GM10248 (cell line): ENCODE measurements at places on chromosomes 3 and 15.

- no peak for DNase-seq
These were observed 136.9 kb downstream of the PCCB start for GRCh38 chr3:136387031-136387430.

DNA sequence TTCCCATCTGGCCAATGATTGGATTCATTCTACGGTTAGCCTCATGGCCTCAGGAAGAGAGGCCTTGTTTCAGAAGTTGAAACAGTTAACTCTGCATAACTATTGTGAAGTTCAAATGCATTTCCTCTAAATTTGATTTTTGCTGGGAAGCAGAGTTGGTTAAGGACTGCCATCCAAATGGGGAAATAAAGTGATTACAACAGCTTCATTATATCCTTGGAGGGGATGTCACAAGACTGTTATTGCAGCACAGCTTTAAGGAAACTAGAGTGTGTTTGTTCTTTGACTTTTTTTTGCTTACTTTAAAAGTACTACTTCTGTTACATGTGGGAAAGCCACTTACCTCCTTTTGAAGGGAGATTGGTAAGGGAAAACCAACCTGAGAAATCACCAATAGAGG is 164.8 kb downstream of the AKAP13 start:
- DNase-seq: no peak

DNA sequence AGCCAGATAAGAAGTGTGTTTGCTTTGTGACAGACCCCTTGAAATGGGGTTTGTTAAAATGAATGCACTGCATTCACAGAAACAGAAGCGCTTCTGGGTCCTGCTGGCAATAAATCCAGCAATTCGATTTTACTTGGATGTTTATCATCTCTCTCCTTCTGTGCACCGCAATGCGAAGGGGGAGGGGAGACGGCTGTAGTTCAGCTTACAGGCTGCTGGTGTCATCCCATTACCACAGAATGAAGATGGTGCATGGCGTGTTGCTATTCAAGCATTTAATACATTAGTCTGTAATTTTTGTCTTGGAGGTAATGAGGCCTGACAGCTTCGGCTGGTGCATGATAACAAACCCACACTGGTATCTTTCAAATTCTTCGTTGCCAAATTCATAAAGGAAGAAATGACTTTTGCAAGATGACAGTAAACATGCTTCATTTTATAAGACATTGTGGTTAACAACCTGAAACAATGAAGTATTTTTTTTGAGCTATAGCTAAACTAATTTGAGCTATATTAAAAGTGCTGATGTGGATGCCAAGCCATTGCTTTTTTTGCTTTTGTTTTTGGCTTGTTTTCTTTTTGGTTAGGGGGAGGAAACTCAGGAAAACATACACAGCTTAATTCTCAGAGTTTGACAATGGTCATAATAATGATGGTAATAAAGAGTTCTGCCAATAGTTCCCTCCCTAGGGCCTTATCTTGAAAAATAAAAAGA is 418.3 kb downstream of the OTOL1 start:
- no peak for DNase-seq

DNA sequence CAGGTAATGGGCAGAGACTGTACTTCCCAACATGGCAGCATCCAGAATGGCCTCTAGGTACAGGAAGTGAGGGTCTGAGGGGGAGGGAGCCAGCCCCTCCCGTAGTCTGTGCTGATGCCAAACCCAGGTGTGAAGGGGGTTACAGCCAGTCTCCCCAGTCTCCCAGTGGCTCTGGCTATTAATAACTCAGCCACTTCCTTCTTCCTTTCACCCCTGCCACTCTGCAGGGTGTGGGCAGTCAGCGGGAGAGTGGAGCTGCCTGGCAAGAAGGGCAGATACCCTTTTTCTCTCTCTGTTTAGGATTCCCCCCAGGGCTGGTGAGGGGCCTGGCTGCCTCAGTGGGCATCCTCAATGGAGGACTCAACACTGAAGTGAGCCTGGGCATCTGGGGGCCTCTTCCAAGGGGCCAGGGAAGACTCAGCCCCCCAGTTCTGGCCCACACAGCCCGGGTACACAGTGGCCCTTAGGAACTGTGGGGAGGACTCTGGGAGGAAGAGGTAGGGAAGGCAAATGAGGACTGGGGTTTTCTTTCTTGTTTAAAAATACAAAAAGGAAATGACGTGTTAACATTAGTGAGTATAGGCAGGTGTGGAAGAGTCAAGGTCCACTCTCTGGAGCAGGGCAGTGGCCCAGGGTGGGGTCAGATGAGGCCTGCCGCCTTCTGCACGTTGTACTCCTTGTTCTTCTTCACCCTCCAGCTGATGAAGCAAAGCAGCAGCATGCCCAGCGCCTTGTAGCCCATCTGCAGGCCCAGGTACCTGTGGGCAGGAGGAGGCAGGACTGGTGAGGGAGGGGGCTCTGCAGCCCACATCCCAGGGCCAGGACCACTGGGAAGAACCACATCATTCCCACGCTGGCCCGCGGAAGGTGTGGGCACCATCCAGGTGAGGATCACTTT is 38.6 kb upstream of the RAB6B start:
- no peak for DNase-seq

DNA sequence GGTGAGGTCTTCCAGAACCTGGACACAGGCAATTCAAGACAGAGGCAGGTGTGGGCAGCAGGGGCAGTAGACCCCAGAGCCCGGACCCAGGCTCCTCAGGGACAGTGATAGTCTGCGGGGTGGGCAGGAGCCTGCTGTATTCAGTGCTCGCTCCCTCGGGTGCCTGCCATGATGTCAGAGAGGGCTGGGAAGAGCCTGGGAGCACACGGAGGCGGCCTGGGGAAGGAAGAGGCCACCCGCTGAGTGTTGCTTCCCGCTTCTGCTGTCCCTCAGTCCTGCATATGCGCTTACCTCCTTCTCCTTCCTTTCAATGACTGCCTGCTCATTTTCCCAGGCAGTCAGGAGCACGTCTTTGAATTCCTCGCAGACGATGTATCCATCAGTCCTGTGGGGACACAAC is 22.8 kb downstream of the TMEM43 start:
- no peak for DNase-seq

DNA sequence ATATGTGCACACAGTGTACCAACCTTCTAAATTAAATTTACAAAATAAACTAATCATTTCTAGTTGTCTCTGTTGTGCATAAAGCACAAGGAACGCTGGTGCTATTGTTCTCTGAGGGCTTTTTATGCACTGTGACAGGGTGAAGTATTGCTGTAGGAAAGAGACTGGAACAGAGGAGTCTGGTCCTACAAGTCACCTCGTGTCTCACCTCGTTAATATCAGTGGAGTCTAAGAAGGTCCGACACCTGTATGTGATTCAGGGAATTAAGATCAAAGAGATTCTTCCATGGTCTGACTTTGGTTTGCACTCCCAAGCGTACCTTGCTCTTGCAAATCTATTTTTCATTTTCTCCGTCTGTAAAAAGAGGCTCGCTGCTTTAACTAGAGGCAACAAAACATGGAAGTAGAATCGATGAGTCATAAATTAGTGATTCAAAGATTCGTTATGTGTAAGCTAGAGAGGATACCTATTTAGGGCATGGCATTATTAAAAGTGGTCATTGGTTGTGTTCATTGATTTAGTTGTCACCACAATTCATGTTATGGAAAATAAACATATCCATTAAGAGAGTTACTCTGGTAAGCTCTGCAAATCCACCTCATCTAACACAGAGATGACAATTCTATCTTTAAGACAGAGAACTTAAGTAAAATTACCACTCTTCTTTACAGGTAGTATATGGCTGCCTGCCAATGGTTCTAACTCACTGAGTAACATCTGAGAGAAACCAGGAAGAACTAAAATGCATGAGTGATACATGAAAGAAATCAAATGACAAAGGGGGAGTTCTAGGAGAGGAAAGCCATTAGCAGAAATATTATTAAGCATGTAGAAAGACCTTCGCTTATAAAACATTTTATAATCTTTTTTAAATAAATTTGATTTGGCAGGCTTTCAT is 219.4 kb upstream of the GBE1 start:
- DNase-seq: no peak

DNA sequence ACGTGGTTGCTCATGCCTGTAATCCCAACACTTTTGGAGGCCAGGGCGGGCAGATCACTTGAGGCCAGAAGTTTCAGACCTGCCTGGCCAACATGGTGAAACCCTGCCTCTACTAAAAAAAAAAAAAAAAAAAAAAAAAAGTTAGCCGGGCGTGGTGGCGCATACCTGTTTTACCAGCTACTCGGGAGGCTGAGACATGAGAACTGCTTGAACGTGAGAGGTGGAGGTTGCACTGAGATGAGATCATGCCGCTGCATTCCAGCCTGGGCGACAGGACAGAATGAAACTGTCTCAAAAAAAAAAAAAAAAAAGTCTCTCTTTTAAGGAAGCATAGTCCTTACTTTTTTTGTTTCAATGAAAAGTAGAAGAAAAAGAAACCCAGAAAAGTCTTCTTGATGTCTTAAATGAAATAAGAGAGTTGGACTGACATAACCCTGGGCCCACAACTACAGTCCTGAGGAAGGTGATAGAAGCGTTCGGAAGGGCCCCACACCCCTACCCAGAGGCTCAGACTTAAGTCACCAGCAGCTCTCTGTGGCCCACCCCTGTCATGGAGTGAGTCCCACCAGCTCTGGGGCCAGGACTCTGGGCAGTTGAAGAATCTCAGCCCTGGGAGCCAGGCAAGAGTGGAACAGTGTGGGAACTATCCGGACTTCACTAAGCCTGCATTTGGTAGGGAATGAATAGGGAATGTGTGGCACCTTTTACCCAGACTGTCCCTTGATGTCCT is 2.6 kb downstream of the NME9 start:
- DNase-seq: no peak
